ENCODE measurements at places on chromosomes 5 and 9.

- no peak for DNase-seq
These were observed 4.9 kb upstream of the RARS1 start for GRCh38 chr5:168481330-168481788.

- no peak for DNase-seq
These were observed 2126.3 kb upstream of the ACO1 start for GRCh38 chr9:30258094-30258493.

GRCh38 chr5:93705896-93706295 is 35.5 kb downstream of the POU5F2 start:
- DNase-seq, result no peak

GRCh38 chr5:67020096-67020615 is 176.4 kb downstream of the CD180 start:
- DNase-seq, result no peak

DNA sequence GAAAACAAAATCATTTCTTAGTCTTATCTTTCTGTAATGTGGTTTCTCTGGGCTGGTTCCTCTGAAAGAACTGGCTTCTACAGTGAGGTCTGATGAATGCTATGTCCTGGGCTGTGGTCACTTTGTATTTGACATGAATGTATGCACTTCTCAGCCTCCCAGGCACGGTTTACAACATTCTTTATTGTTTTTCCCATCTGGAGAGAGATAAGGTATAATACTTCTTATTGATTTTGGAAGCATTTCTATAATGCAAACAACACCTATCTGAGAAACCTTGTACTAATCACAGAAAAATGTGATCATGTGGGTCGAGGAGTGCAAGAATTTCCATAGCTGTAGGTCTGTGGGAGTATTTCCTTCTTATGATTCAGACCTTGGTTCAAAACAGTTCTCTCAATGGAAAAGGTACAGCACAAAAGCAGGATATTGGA is 46.9 kb downstream of the ACTBL2 start:
- DNase-seq, result no peak

GRCh38 chr9:9108641-9109040 is 1309.1 kb upstream of the DMAC1 start:
- DNase-seq, result no peak

GRCh38 chr5:143101121-143101520 is 302.4 kb downstream of the NR3C1 start:
- DNase-seq, result no peak

DNA sequence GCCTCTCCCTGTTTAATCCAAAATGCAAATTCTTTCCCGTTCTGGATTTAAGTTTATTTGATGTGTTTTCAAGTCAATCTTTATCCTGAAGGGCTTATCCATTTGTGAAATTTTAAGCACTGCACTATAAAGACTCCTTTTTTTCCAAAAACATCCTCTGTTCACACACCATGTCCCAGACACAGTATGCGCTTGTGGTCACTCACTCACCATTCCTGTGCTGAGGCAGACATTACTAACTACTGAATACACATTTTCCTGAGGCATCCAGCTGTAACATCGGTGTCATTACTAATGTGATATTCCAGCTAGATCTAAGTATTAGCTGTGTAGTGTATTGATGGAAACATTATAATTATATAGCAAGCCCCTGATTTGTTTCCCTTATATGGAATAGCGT is 298.4 kb downstream of the KCTD16 start:
- no peak for DNase-seq

GRCh38 chr9:134099123-134099761 is 31.4 kb upstream of the BRD3 start:
- DNase-seq, result peak; percentile 36

DNA sequence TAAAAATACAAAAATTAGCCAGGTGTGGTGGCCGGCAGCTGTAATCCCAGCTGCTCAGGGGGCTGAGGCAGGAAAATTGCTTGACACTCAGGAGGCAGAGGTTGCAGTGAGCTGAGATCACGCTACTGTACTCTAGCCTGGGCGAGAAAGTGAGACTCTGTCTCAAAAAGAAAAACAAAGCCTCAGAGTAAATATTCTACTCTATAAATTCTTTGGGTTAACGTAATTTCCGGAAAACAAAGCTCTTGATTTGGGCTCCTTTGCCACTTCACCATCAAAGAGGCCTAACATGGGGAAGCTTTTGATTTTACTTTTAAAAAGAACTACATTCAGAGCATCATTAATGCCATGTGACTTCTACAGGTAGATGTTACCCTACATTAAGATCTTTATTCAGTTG is 103.1 kb downstream of the SERINC5 start:
- DNase-seq, result no peak

DNA sequence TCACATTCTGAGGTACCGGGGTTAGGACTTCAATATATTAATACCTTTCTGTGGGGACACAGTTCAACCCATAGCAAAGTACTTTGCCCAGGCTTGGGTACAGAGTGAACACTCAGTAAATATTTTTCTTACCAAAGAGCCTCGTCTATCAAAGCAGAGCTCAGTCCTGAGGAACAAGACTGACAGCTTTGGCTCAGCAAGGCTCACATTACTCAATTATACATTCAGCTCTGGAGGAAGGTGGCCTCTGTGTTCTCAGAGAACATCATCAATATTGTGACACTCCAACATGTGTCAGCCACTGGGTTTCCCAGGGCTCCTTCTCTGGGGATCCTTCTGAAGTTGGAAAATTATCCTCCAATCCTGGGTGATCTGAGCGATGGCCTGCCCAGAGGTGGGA is 186.4 kb downstream of the NMUR2 start:
- DNase-seq, result no peak

DNA sequence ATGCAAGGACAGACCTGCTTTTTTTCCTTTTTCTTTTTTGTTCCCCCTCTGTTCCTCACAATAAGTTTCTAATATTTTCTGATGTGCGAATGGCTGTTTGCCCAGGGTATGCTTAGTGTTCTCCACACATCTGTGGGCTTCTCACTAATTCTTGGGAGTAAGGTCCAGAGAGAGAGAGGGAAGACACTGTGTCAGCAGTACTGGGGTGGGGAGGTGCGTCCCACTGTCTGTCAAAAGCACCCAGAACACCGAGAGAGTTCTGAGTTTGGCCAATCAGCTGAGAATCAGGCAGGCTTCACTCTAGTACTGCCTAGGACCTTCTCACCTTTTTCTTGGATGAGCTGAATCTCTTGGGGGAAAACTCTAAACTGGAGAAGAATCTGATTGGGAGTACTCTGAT is 61.8 kb downstream of the ELL2 start:
- DNase-seq, result no peak

DNA sequence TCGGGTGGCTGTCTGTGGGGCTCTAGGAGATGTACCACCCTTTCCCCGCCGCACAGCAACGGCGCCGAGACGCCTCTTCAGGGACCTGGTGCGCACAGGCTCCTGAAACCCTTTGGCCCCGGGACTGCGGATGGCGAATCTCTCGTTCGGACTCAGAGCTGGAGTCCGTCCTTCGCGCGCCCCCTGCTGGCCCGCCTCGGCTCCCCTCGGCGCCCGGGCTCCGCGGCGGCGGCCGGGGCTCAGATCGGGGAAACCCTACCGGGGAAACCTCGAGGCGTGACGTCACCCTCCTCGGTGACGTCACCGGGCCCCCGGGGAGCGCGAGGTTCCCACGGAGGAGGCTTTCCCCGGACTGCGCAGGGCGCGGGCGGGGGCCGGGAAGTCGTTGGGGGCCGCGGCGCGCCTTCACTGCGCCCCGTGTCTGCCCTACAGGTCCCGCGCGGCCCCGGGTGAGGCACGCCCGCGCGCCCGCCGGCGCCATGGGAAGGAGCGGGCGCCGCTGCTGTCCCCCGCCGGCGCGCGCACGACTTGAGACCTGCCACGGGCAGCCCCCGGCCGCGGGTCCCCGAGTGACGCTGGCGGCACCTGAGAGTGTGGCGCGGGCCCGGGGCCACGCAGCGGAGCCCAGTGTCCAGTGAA is 7.9 kb downstream of the PRR7 start:
- DNase-seq, result peak; percentile 95

GRCh38 chr5:150009671-150010387 is 9.3 kb downstream of the HMGXB3 start:
- no peak for DNase-seq

DNA sequence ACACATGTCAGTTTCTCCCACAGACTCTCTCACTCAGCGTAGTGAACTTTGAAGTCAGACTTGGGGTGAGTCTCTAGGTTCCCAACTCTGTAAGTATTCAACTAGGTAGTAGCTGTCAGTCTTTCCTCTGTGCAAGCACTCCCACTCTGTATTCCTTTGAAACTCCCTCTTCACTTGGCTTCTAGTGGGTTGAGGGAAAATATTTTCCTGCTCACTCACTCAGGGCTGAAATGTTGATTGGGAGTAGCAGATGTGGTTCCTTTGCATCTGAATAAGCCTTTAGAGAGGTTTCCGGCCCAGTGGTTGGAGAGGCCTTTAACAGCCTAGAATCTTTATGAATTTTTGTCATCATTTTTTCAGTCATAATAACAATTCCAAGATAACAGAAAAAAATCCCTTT is 18.1 kb upstream of the ARRDC3 start:
- DNase-seq, result no peak

DNA sequence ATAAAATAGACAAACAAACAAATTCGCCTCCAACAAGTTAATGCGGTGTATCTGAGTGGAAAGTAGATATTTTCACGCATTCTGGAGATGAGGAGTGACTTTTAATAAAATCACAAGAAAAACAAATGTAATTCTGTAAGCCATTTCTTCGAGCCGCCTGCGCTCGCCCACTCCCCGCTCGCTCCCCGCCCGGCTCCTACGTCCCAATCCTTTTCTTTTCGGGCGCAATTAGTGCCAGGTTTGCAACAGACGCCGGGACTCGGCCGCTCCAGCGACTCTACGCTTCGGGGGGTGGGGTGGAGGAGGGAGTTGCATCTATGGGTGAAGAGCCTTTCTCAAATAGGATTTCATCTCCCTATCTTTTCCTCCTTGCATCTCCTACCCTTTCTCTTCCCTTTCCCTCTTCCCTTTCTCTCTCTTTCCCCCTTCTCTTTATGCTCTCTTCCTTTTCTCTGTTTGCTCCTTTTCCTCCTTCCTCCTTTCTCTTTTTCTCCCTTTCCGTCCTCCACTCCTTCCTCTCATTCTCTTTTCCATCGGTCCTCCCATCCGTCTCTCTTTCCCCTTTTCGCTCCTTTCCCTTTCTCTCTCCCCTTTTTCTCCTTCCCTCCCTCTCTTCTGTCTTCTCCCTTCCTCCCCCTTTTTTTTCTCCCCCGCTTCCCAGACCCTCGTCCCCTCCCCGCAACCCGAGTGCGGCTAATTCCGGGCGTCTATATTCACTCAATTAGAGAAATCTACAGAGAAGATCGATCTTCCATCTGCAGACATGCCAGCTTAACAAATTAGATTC is 6.1 kb upstream of the OTP start:
- DNase-seq, result no peak

DNA sequence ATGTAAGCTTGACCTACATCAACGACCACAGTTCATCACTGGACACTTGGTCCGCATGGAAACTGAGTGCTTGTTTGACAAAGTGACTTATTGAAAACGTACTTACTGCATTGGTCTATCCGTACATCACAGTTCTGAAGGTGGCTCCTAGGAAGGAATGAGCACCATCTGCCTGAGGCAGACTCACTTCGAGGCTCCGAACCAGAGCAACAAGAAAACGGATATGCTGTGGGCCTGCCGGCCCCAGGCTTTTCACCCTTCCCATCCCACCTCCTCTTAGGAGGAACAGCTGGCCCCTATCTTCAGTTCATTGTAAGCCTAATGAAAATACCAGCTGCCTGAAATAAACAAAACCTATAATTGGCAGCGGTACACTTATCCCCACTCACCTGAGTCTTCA is 67.2 kb upstream of the TSLP start:
- no peak for DNase-seq

All from activated T-cell treated with anti-CD3 and anti-CD28 coated beads for 48 hours (primary cell).